ENCODE measurements at places on chromosomes 5 and 9. TPM values are rescaled to one million over a fixed set of nuclear protein-coding genes. Genes with fewer than 3 reads are reported as not detected.

FIBCD1 gene
- total RNA-seq: not detected

SLC36A2 gene
- not detected for total RNA-seq

DNA sequence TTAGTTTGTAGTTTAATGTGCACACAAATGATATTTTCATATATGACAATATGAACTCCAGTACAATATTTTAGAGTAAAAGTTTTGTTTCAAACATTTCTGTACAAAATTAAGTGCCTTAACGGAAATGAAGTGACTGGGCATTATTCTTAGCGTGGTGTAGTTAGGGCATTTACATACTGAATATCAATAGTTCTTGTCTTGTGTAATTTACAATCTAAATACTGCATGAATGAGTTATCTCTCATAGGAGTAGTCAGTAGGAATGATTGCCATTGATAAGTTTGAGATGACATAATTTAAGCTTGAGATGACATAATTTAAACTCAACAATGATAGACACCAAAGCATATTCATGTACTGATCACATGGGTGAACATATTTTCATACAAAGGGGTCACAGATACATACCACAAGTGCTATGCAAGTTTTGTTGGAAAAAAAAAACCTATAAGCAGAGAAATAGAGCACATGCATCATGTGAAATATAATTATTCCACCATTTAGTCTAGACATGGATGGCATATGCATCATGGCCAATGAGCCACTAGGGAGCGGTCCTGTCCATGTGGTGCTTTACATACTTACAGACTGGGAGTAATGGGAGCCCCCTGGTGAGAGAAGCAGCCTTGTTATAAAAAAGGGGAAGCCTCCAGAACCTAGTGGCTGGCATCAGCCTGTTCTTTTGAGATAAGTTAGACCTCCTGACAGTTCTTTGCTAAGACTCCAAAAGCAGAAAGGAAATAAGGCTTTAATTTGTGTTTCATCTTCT lies 1523.9 kb downstream of the MAT2B start:
- peak; percentile 6 for DNase-seq
- no peaks in the 10 kb centered on the region for H3K36me3 ChIP-seq
- no peak overlapping the region for H3K4me3 ChIP-seq
- no peaks in the 10 kb centered on the region for H3K4me1 ChIP-seq
- H3K27ac ChIP-seq: no peak overlapping the region

GRCh38 chr9:116774421-116775180 lies 87.5 kb downstream of the TRIM32 start:
- H3K4me3 ChIP-seq: no peak overlapping the region
- no peak for DNase-seq
- no peak overlapping the region for H3K27ac ChIP-seq
- no peaks in the 10 kb centered on the region for H3K4me1 ChIP-seq

- H3K27ac ChIP-seq: no peak overlapping the region
- H3K36me3 ChIP-seq: no peaks in the 10 kb centered on the region
- H3K27me3 ChIP-seq: peaks cover 29% of the 10 kb centered on the region
- no peak for DNase-seq
Observed at GRCh38 chr5:38438757-38439156, 117.7 kb downstream of the LIFR start.

DNA sequence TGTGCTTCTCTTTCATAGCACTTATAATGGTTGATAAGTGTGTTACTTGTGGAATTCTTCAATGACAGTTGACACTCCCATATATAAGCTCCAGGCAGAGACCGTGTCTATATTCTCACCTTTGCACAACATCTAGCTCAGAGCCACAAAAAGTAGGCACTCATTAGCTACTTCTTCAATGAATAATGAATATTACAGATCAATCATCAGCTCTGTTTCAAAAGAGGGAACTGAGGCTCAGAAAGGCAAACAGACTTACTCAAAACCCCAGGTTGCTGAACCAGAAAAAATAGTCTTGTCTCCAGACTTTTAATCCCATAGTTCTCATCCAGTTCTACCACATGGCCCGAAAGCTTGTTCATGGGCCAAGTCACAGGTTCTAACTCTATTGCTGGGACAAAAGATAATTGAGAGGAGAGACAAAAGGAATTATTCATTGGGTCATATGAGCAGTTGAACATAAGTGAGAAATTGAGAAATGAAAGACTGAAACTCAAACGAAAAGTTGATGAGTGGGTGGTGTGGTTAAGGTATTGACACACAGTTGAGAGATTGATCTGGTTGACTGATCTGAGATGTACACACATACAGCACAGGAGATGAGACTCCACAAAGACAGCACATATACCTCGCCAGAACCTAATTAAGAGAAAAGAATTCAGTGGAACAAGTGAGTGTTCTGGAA lies 381.6 kb downstream of the EFNA5 start:
- no peak overlapping the region for H3K27ac ChIP-seq
- peaks cover 11% of the 10 kb centered on the region for H3K4me1 ChIP-seq
- no peaks in the 10 kb centered on the region for H3K36me3 ChIP-seq
- peaks cover 22% of the 10 kb centered on the region for H3K27me3 ChIP-seq
- DNase-seq: peak; percentile 11

FGF1 gene
- total RNA-seq: not detected

ABO gene
- not detected for total RNA-seq

GRCh38 chr5:1056611-1057484 lies 48.2 kb downstream of the NKD2 start:
- no peak for DNase-seq
- H3K4me3 ChIP-seq: no peak overlapping the region
- H3K36me3 ChIP-seq: peaks cover 5% of the 10 kb centered on the region
- H3K4me1 ChIP-seq: no peaks in the 10 kb centered on the region

GRCh38 chr9:69264526-69264925 lies 60.5 kb upstream of the ENTREP1 start:
- peaks cover 2% of the 10 kb centered on the region for H3K27me3 ChIP-seq
- H3K4me3 ChIP-seq: no peak overlapping the region
- H3K36me3 ChIP-seq: no peaks in the 10 kb centered on the region
- no peaks in the 10 kb centered on the region for H3K4me1 ChIP-seq
- no peak overlapping the region for H3K27ac ChIP-seq

- H3K4me3 ChIP-seq: no peak overlapping the region
- H3K27ac ChIP-seq: no peak overlapping the region
- H3K36me3 ChIP-seq: no peaks in the 10 kb centered on the region
Observed at GRCh38 chr5:176722757-176723156, 75.5 kb downstream of the TSPAN17 start.

NOTCH1 gene
- 79.4 TPM for total RNA-seq

ENG gene
- 13.9 TPM for total RNA-seq

DNA sequence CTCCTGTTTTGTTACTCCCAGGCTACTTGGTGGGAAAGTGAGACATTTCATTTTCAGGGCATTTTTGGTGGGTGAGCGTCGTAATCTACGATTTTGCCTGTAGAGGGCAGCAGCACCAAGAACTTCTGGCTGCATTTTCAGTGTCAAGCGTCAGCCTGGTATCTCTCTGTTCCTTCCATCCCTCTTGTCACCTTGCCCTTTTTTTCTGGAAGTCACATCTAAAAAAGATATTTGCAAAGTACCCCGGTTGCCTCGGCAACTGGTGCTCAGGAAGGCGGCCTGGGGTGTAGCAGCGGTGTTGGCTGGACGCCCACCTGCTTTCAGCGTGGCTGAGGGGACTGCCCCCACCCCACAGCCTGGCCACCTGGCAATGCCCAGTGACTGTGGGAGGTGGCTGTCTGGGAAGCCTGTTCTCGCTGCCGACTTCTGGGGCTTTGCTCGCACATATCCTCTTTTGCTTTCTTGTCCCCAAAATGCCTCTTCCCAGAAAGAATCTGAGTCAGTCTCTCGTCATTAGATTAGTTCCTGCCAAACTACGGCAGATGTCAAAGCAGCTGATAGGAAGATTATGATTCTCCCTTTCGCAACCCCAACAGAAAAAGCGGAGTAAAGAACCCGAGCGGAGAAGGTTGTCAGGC lies 84.5 kb downstream of the ACER2 start:
- peak overlapping the region; percentile 27 for H3K4me3 ChIP-seq
- H3K27ac ChIP-seq: peak overlapping the region; percentile 40
- DNase-seq: peak; percentile 63
- H3K36me3 ChIP-seq: no peaks in the 10 kb centered on the region

GRCh38 chr9:124415852-124416484 lies 726 bp upstream of the PSMB7 start:
- peak overlapping the region; percentile 89 for H3K27ac ChIP-seq
- no peak for DNase-seq
- peaks cover 38% of the 10 kb centered on the region for H3K4me1 ChIP-seq
- peaks cover 34% of the 10 kb centered on the region for H3K36me3 ChIP-seq
- H3K4me3 ChIP-seq: peak overlapping the region; percentile 93

NMUR2 gene
- total RNA-seq: not detected

- no peaks in the 10 kb centered on the region for H3K36me3 ChIP-seq
- H3K27ac ChIP-seq: no peak overlapping the region
- no peak for DNase-seq
- no peak overlapping the region for H3K4me3 ChIP-seq
Observed at GRCh38 chr9:105195259-105195658, 49.2 kb upstream of the SLC44A1 start.

DNA sequence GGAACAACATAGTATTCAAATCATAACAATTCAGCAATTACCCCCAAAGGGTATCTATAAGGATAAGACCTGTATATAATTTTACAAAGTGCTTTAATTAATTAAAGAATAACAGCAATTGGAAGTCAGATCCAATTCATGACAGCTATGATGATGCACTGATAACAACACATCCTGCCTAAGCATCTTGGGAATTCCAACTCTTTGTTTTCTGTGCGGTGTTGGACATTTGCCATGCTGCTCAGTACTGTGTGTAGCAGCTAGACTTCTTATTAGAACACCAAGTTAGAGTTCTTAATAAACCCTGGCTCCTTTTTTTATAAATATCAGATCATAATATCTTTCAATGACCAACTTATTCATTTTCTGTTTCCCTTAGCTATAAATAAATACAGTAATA lies 209.0 kb downstream of the SEC61B start:
- H3K27ac ChIP-seq: no peak overlapping the region
- H3K36me3 ChIP-seq: no peaks in the 10 kb centered on the region
- peaks cover 6% of the 10 kb centered on the region for H3K27me3 ChIP-seq
- DNase-seq: no peak

- peaks cover 23% of the 10 kb centered on the region for H3K4me1 ChIP-seq
- peak overlapping the region; percentile 43 for H3K4me3 ChIP-seq
- H3K27ac ChIP-seq: peak overlapping the region; percentile 78
- H3K27me3 ChIP-seq: no peaks in the 10 kb centered on the region
- peaks cover 35% of the 10 kb centered on the region for H3K36me3 ChIP-seq
- DNase-seq: peak; percentile 68
Observed at GRCh38 chr9:131578731-131579504, 33.6 kb downstream of the PRRT1B start.

DNA sequence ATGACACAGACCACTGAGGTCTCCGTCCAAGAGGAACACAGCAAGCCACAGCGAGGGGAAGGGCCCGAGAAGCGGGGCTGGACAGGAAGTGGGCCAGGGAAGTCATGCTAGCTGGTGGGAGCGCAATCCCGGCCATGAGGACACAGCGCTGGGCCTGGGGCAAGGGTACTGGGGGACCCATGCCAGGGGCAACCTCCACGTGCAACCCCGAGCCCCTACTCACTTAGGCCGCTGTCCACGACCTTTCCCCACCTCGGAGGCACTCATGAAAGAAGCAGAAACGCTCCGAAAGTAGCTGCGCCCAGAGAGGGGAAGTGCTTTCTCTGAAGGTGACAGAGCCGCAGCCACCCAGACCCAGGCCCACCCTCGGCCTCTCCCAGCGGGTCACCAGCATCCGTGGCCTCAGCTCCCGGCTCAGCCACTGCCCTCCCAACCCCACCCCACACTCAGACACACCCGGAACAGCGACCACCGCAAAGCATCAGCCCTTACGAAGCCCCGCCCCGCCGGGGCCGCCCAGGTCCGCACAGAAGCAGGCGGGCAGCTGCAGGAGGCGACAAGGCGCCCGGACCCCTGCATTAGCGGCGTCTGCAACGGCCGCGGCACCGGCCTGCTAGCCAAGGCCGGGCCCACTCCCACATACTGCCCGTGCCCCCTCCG lies 782 bp downstream of the BICD2 start:
- H3K27ac ChIP-seq: peak overlapping the region; percentile 87
- H3K36me3 ChIP-seq: peaks cover 3% of the 10 kb centered on the region
- no peaks in the 10 kb centered on the region for H3K27me3 ChIP-seq
- peak overlapping the region; percentile 89 for H3K4me3 ChIP-seq
- peaks cover 50% of the 10 kb centered on the region for H3K4me1 ChIP-seq

REEP2 gene
- total RNA-seq: 4.0 TPM

ANKRD33B gene
- 4.6 TPM for total RNA-seq

DNA sequence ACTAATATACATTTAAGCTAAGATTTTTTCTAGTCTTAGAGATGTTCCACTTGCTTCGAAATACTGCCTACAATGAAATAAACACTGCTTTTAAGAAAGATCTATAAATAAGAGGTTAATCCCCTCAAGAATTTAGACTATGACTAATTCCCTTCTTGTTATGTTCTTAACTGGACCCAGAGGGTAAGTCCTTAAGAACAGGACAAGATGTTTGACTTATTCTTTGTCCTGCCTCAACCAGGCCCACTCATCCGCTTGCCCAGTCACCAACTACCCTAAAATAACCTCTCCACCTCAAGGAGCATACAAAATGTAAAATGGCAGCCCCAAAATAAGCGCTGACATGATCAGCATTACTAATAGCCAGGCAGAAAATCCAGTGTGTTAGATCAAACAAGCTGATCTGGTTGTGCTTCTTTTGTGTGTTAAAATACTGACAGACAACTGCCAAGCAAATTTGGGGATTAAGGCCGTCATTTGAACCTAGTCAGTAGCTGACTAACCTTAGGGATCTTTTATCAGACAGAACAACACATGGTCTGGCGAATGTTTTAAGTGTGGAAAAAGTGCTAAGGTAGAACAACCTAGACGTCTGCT lies 93.7 kb upstream of the SMC5 start:
- DNase-seq: no peak
- no peak overlapping the region for H3K27ac ChIP-seq
- H3K27me3 ChIP-seq: peaks cover 2% of the 10 kb centered on the region

DNA sequence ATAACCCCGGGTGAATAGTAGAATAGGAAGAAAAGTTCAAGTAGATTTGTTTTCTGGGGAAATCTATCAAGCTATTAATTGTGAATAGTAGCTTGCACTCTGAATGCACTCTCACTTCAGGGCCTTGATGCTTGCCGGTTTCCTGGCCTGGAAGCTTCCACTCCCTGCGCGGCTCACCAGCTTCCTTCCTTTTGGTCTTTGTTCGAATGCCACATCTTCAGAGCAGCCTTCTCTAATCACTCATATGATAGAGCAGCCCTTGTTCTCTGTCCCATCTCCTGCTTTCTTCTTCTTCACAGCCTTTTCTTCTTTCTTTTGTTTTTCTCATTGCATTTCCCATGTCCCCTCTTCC lies 146.7 kb downstream of the MAST4 start:
- DNase-seq: no peak
- no peak overlapping the region for H3K4me3 ChIP-seq
- peaks cover 12% of the 10 kb centered on the region for H3K27me3 ChIP-seq
- no peak overlapping the region for H3K27ac ChIP-seq

GRCh38 chr5:111922344-111922743 lies 165.3 kb upstream of the NREP start:
- peaks cover 2% of the 10 kb centered on the region for H3K27me3 ChIP-seq
- no peaks in the 10 kb centered on the region for H3K36me3 ChIP-seq
- H3K4me1 ChIP-seq: no peaks in the 10 kb centered on the region
- no peak for DNase-seq

GRCh38 chr9:72441848-72442607 lies 77.0 kb upstream of the ZFAND5 start:
- H3K27ac ChIP-seq: no peak overlapping the region
- peaks cover 24% of the 10 kb centered on the region for H3K4me1 ChIP-seq
- H3K36me3 ChIP-seq: no peaks in the 10 kb centered on the region
- H3K27me3 ChIP-seq: no peaks in the 10 kb centered on the region
- no peak overlapping the region for H3K4me3 ChIP-seq

All from activated CD4-positive, alpha-beta T cell treated with anti-CD3 and anti-CD28 coated beads for 36 hours (primary cell).